ENCODE measurements at places on chromosomes 6 and 20. TPM values are rescaled to one million over a fixed set of nuclear protein-coding genes. Genes with fewer than 3 reads are reported as not detected.
A peak's percentile ranks its signal among the peaks of the same experiment; 100 is the strongest.

DNA sequence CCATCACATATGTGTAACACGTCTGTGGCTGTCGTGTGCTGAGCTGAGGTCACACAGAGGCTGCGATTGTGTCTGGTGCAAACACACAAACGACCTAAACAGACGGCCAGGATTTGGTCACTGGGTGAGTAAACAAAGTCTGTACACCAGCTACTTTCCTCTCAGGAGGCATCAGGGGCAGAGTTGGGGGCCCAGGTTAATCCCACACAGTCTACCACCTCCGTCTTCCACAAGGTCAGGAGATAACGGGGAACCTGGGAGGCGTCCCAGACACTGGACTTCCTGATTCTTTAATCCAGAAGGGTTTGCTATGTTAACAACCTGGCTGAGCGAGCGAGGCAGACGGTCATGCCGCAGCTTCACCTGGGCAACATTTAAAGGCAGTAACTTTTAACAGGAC is 1.5 kb downstream of the DACT2 start:
- DNase-seq = no peak
- H3K27ac ChIP-seq = no peak overlapping the region
- H3K4me3 ChIP-seq = peak overlapping the region; percentile 63

DNA sequence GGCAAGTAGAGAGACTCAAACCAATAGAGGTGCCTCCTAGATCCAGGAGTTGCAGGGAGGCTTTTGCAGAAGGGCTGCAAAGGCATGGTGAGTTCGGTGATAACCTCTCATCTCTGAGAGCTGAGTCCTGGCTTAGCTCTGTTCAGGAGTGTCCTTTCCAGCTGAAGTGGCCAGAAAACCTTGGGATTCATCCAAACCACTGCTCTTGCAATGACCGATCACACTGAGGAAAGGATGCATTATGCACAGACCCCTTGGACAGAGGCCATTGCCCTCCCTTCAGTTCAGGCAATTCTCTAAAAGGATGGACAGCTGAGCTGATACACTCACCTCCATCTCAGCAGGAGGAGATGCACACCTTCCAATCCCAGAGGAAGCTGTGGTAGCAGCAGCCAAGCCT is 158.8 kb upstream of the ENPP5 start:
- H3K36me3 ChIP-seq = no peaks in the 10 kb centered on the region
- H3K4me1 ChIP-seq = no peaks in the 10 kb centered on the region
- no peaks in the 10 kb centered on the region for H3K27me3 ChIP-seq
- no peak overlapping the region for H3K4me3 ChIP-seq
- no peak overlapping the region for H3K27ac ChIP-seq
- DNase-seq = no peak

GRCh38 chr6:10219510-10219909 is 195.4 kb downstream of the TFAP2A start:
- no peak overlapping the region for H3K4me3 ChIP-seq
- H3K27ac ChIP-seq = no peak overlapping the region
- H3K4me1 ChIP-seq = no peaks in the 10 kb centered on the region
- no peaks in the 10 kb centered on the region for H3K36me3 ChIP-seq
- no peak for DNase-seq

DNA sequence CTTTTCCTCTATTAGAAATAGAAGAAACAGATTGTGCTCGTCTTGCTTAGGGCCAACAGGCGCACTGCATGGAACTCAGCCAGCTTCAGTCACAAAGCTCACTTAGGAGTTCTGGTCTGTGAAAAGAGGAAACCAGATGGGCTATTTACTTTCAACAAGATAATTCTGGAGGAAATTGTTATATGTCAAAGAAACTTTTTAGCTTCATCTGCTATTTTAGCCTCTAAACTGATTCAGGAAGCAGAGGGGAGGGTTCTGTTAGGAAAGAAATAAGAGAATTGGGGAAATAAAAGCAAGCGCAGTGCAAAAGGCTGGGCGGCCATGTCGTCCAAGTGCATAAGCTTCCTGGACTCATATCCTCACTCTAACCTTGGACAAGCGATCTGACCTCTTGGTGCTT is 21.3 kb downstream of the PRKN start:
- peak; percentile 78 for DNase-seq
- H3K4me1 ChIP-seq = no peaks in the 10 kb centered on the region
- H3K36me3 ChIP-seq = no peaks in the 10 kb centered on the region
- no peak overlapping the region for H3K27ac ChIP-seq
- no peaks in the 10 kb centered on the region for H3K27me3 ChIP-seq

- no peaks in the 10 kb centered on the region for H3K27me3 ChIP-seq
- H3K4me1 ChIP-seq = no peaks in the 10 kb centered on the region
- no peaks in the 10 kb centered on the region for H3K36me3 ChIP-seq
- no peak overlapping the region for H3K4me3 ChIP-seq
- DNase-seq = no peak
Measured at GRCh38 chr20:58518896-58519593, 3.8 kb upstream of the APCDD1L start.

DNA sequence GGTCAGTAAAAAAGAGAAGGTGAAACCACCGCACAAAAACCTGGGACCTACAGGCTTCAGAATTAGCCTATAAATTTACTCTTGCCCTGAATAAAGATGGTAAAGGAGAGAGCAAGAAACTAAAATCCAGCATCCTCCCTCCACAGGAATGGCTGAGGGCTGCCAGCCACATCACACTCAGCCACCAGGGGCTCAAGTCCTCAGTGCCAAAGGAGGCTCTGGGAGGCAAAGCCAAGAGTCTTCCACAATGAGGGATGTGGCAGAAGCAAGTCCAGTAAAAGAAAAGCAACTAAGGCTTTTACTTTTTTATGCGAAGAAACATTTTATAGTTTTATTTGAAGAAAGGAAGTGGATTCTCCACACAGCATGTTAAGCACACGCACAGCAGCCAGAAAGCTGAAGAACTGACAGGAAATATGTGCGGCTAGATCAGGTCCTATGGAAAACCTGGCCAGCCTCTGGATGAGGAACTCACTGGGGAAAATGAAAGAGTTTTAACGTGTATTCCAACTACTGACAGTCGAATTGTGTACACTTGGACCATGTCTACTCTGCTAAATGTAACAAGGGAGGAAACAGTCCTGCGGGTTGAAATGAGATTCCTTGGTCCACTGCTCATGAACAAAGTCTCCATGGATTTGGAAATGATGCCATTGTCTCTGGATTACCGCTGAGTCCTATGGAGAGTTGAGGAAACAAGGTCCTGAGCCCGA is 219.4 kb upstream of the SSTR4 start:
- H3K36me3 ChIP-seq = no peaks in the 10 kb centered on the region
- no peaks in the 10 kb centered on the region for H3K4me1 ChIP-seq
- H3K4me3 ChIP-seq = no peak overlapping the region
- H3K27me3 ChIP-seq = no peaks in the 10 kb centered on the region
- no peak overlapping the region for H3K27ac ChIP-seq

- no peak for DNase-seq
- no peaks in the 10 kb centered on the region for H3K4me1 ChIP-seq
- H3K4me3 ChIP-seq = no peak overlapping the region
- no peaks in the 10 kb centered on the region for H3K36me3 ChIP-seq
- H3K27ac ChIP-seq = no peak overlapping the region
Measured at GRCh38 chr6:33766921-33767907, 20.5 kb upstream of the IP6K3 start.

- no peak for DNase-seq
- H3K27ac ChIP-seq = no peak overlapping the region
- H3K36me3 ChIP-seq = no peaks in the 10 kb centered on the region
- no peak overlapping the region for H3K4me3 ChIP-seq
Measured at GRCh38 chr6:146999766-147000165, 204.5 kb upstream of the STXBP5 start.

- no peaks in the 10 kb centered on the region for H3K27me3 ChIP-seq
- no peak overlapping the region for H3K4me3 ChIP-seq
- DNase-seq = no peak
Measured at GRCh38 chr6:119333707-119334295, 15.8 kb downstream of the MAN1A1 start.

GRCh38 chr6:44700422-44700821 is 312.9 kb downstream of the CDC5L start:
- no peak overlapping the region for H3K27ac ChIP-seq
- DNase-seq = no peak
- H3K36me3 ChIP-seq = no peaks in the 10 kb centered on the region
- H3K4me1 ChIP-seq = no peaks in the 10 kb centered on the region

The FNDC1 gene
- 1.3 TPM for total RNA-seq

The SIRPG gene
- total RNA-seq = 2.5 TPM

The SLC32A1 gene
- not detected for total RNA-seq

The CTSZ gene
- 200 TPM for total RNA-seq

The BACH2 gene
- 6.9 TPM for total RNA-seq

The ASIP gene
- not detected for total RNA-seq
